Stimulated activated CD8-positive, alpha-beta memory T cell treated with anti-CD3 and anti-CD28 coated beads, Interleukin-7, amount 100 ng/mL, for 1 hour (primary cell): ENCODE measurements at places on chromosomes 4 and X.

DNA sequence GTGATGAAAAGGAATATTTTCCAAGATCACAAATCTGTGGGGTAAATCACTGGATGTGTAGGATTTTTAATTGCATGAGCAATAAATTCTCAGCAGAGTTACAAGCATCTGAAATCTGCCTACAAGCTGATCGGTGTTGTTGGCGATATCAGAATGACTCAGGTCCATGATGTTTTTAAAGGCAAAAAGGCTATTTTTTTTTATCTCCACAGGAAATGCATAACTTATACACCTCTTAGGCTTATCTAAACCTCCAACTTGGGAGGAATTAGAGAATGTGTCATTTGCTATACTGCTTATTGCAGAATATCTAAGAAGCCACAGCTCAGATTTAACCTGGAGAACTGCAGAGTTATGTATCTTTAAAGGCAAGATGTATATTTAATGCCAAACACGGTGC lies 61.6 kb downstream of the KIT start:
- DNase-seq: no peak

GRCh38 chr4:151717909-151718628 lies 42.7 kb downstream of the GATB start:
- DNase-seq: no peak

DNA sequence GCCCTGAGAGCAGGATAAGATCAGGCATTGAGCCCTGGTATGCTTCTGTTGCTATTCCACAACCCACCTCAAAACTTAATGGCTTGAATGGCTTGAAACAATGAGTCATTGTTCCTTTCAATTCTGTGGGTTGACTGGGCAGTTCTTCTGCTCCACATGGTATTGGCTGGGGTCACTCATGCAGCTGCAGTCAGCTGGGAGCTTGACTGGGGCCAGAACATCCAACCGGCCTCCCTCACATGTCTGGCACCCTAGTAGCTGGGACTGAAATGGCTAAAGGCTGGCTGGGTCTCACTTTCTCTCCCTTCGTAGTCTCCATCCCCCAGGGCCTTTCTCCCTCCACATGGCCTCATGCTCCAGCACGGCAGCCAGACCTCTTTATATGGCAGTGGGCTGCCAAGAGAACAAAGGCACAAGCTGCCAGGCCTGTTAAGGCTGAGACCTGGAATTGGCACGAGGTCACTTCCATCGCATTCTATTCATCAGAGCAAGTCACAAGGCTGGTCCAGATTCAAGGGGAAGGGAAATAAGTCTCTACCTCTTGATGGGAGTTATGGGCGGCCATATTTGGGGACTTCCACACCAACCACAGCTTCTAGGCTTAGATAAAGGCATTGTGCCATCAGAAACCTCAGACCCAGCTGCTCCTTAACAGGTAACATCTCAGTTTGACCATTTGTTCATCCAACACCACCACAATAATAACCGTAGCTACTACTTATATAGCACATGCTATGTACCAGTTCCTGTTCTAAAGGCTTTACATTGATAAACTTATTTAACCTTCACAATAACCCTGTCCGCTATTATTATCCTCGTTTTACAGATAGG lies 159.7 kb upstream of the ATP6AP2 start:
- DNase-seq: no peak

GRCh38 chrX:72029483-72030411 lies 102.0 kb downstream of the RTL5 start:
- no peak for DNase-seq

- no peak for DNase-seq
Measured at GRCh38 chr4:40373636-40374035, 38.5 kb downstream of the CHRNA9 start.

DNA sequence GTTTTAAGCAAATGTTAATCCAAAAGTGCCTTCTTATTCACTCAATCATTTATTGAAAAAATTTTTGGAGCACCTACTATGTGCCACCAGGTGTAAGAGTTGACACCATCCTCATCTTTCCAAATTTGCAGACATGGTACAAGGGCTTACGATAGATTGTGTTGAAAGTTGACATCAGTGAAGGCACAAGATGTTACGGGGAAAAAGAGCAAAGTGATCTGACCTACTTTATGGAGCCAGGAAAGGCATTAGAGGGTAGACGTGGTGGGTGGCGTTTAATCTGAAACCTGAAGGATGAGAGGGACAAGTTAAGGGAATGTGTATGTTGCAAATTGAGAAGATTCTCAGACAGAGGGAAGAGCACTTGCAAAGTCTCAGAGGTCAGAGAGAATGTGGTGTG lies 167.8 kb upstream of the HAND2 start:
- DNase-seq: no peak

DNA sequence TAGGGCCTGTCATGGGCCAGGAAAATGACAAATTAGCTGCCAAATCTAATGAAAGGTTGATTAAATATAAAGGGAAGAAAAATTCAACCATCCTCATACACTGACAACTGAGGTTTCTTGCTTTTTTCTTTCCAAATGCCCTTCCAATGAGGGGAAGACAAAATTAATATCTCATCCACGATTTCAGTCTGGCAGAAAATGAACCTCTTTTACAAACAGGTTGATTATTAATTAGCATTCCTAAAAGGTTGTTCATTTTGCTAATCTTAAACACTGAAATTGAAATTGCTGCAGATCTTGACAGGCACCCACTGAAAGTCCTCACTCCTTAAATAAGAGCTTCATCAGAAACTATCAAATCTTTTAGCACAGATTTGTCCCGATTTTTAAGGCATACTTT lies 45.5 kb downstream of the NPFFR2 start:
- DNase-seq: no peak

- no peak for DNase-seq
Measured at GRCh38 chrX:150690126-150690525, 3.1 kb upstream of the MTMR1 start.

- no peak for DNase-seq
Measured at GRCh38 chrX:140467211-140467610, 37.7 kb downstream of the SOX3 start.

- DNase-seq: no peak
Measured at GRCh38 chrX:71095981-71096759, 519 bp downstream of the FOXO4 start.

GRCh38 chrX:42624524-42624923 lies 153.4 kb downstream of the PPP1R2C start:
- no peak for DNase-seq

DNA sequence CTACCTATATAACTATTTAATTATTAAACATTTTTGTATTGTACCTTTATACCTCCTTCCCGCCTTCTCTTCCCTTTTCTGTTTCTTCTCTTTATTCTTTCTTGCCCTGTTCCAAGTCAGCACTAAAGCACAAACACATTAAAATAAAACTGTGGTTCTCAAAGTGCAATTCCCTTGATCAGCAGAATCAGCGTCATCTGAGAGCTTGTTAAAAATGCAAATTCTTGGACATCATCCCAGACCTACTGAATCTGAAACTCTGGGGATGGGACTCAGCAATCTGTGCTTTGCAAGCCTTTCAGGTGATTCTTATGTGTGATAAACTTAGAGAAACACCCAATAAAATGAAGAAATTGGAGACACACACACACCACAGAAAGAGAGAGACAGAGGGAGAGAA lies 178.4 kb upstream of the BMP3 start:
- DNase-seq: no peak

DNA sequence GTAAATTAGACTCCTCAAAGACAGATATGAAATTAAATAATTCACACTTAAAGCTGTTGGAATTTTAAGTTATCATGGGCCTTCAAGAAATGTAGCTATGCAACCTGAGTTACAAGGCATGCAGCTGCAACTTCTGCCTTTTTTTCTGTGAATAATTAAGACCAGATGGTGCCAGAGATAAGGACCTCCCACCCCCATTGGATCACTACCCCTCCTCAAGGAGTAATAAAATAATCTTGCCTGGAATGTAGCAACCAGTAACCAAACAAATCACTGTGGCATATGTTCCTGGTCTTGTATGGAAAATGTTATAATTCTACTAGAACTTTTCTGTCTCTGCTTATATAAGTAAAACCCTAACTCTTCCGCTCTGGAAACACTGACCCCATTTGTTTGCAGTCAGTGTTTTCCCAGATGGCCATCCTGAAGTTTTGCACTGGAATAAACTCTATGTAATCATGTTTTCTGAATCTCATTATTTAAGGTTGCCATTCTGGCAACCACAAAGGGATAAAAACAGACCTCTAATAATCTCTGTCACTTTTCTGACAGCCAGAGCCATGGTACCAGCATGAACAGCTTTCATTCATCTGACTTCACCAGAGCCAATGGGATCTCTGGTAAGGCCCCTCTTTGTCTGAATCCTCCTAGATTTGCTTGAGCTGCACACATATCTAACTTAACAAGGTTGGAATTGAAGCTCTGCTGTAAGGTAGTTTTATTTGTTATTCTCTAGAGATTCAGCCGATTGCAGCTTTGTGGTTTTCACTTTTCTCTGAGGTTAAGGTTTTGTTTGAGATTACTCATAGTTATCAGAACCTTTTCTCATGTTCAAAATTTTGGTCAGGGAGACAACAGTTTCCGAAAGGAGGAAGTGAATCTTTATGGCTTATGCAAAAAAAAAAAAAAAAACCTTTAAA lies 274.6 kb downstream of the NAF1 start:
- no peak for DNase-seq

DNA sequence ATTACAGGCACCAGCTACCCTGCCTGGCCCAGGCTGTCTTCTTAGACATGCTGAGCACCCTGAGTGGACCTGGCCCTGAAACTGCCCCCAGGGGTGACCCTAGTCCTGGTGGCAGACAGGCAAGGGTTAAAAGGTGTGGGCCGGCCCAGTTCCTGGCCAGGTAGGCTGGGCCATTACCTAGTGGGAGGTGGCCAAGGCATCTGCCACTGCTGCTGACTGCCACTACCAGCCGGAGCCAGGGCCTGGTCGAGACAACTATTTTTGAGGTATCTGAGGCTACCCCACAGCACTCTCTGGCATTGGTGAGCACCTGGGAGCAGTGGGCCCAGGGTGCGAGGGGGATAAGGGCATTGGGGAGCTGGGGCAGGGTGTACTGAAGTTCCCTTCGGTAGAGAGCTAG lies at the start of gene CCDC120:
CCDC120 (plus strand) TSS at position 206 of the 400 bp plus-strand sequence. CDS start 3,043 bp downstream, outside the sequence.
- DNase-seq: no peak

DNA sequence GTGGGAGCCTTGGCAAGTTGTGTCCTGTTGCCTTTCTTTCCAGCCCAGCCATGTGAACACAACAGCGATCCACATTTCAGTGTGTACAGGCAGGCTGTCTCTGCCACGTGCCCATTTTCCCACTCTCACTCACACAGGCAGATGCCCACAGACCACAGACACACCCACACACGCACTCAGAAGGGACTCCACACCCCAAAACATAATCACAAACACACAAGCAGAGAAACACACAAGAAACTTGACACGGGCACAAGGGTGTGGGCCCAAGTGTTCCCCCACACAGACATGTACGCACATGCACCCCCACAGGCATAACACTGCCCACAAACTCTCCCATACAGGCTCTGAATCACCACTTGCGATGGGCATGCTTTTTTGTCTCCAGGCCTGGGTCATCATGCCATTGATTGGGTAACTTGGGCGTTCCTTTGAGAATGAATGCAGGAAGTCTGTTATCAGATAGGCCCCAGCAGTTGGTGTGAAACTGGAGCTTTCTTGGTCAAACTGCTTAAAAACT lies 84.3 kb downstream of the NBDY start:
- no peak for DNase-seq

GRCh38 chr4:4596720-4597119 lies 54.9 kb upstream of the STX18 start:
- no peak for DNase-seq

- DNase-seq: no peak
Measured at GRCh38 chrX:135009838-135010237, 12.5 kb downstream of the RTL8B start.

GRCh38 chr4:26407476-26407875 lies 82.8 kb downstream of the CCKAR start:
- DNase-seq: no peak

GRCh38 chr4:150098214-150098613 lies 20.0 kb downstream of the DCLK2 start:
- no peak for DNase-seq

DNA sequence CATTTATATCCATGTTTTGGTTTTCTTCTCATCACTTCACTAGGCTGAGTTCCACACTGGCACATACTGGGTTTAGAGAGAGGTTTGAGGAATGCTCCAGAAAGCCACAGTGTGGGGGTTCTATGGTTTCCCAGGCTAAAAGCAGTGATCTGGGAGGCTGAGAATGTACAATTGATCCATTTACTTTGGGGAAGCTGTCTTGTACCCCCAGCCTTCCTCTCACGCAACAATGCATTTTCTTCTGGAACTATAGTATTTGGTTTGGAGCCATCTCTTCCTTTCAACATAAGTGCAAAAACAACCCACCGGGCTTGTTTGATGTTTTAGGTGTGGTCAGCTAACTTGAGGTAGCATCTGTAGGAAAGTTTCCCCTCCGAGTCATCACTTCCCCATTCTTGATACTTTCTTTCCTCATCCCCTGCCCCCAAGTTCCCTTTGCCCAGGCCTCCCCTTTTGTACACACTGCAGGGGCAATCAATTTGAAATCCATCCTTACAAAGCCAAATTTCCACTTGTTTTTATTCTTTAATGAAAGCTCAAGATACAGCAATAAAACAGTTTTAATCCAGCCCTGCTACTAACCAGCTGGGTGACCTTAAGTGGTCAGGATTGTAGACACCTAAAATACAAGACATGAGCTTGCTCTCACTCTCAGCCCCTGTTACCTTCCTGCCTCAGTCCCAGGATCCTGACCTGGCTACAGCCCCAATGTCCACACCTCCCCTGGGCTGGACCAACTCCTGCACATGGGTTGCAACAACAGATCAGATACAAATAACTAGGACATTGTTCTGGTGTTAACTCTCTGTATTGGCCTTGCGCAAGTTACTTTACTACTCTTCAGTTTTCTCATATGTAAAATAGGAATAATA lies 109.2 kb downstream of the FHDC1 start:
- DNase-seq: no peak

GRCh38 chr4:153276971-153277370 lies 67.5 kb upstream of the MND1 start:
- DNase-seq: no peak

GRCh38 chrX:118717678-118718391 lies 9.6 kb upstream of the IL13RA1 start:
- no peak for DNase-seq

DNA sequence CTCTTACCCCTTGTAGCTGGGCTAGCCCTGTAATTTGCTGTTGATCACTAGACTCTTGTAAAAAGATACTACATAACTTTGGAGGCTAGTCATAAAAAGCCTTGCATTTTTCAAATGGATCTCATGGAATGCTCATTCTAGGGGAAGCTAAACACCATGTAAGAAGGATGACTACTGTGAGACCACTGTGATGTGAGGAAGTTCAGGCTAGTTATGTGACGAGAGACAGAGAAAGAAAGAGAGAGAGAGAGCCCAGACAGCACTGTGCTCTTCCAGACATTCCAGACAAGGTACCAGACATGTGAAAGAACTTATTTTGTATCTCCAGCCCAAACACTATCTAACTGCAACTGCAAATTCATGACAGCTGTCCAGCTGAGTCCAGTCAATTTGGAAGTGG lies 404.6 kb upstream of the PITX2 start:
- no peak for DNase-seq

GRCh38 chr4:17531538-17532285 lies 16.7 kb downstream of the CLRN2 start:
- DNase-seq: no peak

GRCh38 chrX:32524385-32524784 lies 687.0 kb downstream of the DMD start:
- DNase-seq: no peak
